ENCODE measurements at places on chromosomes 1 and 21.

- DNase-seq: no peak
These were observed 4.4 kb upstream of the CNN3 start for GRCh38 chr1:94931254-94931841.

- DNase-seq: no peak
These were observed 922.1 kb downstream of the AMY1C start for GRCh38 chr1:104671684-104672353.

DNA sequence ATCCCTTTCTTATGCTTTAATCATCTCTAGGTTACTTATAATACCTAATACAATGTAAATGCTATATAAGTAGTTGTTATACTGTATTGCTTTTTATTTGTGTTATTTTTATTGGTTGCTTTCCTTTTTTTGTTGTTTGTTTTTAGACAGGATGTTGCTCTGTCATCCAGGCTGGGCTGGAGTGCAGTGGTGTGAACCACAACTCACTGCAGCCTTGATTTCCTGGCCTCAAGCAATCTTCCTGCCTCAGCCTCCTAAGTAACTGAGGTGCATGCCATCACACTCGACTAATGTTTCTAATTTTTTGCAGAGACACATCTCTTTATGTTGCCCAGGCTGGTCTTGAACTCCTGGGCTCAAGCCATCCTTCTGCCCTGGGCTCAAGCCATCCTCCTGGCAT is 26.9 kb downstream of the KRTAP19-8 start:
- no peak for DNase-seq

DNA sequence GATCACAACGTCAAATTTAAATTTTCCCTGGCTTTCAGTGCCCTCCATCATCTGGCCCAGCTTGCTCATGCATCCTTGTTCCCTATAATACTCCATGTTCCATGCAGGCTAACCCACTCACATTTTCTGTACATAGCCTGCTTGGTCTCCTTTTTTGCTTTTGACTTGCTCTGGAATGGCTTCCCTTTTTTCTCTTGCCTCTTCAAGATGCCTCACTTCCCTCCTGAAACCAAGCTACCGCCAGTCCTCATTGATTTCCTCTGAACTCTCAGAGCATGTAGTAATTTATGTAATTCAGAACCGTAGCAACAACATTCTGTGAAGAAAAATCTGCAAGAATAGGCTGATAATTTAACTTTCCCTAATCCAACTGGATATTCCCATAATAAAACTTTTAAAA is 10.3 kb downstream of the CAP1 start:
- DNase-seq: no peak

DNA sequence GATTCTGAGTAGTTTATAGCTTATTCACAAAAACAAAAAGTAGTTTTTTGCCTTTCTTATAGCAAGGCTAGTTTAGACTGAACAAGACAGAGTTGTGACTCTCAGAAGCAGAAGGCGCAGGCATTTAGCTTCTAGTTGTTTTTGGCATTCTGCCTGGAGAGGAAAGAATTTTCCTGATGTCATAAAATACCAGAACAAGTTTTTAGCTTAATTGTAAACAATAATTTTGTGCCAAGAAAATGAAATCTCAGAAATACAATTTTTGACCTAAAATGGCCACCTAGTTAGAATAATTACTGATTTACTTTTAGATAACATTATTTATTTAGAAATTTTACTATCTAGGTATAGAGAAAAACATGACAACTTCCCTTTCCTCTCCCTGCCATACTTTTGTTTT is 1.0 kb downstream of the DNAJB4 start:
- DNase-seq: no peak

- DNase-seq: no peak
These were observed 17.2 kb downstream of the DAP3 start for GRCh38 chr1:155706139-155706538.

GRCh38 chr1:54643736-54644135 is 2.1 kb downstream of the MROH7 start:
- DNase-seq: no peak

DNA sequence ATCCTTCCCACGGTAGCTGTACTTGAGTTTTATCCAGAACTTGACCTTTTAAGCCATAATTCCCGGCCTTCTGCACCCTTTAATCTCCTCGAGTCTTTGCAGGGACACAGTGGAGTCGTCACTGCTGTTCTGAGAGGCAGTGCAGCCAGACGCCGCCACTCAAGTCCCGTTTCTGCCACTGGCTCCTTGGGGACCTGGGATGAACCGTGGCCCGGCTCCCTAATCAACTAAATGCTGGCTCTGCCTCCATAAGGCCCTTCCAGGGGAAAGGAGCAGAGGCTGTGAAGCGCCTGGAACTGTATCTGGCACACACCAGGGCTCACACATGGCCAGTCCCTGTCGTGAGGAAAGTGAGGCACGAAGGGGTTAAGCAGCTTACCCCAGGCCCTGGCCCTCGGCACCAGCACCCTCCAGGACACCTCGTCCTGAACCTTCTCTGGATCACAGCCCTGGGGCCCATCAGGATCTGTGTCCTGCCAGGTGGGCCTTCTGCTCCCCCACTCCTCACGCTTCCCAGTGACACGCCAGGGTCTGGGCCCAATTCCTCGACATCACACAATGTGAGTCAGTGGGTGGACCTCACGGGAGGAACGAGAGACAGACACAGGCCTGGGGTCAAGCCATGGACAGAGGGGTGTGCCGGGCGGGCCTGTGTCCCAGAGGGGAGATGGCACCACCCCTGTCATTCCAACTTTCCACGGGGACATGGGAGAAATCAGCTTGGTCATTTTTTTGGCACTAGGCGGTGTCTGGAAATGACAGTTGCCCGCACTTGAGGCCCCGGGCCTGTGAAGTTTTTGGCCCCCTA is 23.5 kb upstream of the C1orf174 start:
- DNase-seq: no peak

DNA sequence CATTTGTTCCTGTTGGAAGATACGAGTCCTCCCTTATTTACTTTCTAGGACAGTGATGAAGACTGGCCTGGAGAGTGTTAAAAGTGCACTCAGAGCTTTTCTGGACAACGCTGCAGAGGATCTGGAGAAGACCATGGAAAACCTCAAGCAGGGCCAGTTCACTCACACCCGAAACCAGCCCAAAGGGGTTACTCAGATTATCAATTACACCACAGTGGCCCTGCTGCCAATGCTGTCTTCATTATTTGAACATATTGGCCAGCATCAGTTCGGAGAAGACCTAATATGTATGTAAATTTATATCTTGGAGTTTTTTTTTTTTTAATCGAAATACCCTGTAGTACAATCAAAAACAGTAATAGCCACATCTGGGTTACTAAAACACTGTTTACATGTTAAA is 190.5 kb downstream of the ZP4 start:
- DNase-seq: no peak

GRCh38 chr1:107246775-107247345 is 106.0 kb downstream of the NTNG1 start:
- DNase-seq: no peak

- DNase-seq: no peak
These were observed 4.7 kb upstream of the SLAMF1 start for GRCh38 chr1:160651433-160652064.

- DNase-seq: no peak
These were observed 135.4 kb upstream of the SOD1 start for GRCh38 chr21:31524140-31524539.

- DNase-seq: peak; percentile 12
These were observed 71.7 kb upstream of the ANGPTL1 start for GRCh38 chr1:178942285-178943198.

DNA sequence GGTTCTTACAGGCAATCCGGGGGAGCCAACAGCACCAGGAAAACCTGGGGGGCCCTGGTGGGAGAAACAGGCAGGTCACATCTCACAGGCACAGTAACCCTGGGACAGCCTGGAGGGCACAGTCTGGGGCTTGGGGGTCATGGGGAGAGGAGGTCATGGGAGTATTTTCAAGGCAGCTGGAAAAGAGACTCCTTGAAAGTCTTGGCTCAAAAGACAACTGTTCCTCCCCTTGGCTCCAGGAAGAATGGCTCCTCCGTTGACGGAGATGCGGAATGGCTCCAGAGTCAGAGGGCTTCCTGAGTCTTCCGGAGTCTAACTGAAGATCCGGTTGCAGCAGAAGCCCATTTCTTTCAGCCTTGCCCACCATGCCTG is 25.9 kb upstream of the PEF1 start:
- DNase-seq: no peak

DNA sequence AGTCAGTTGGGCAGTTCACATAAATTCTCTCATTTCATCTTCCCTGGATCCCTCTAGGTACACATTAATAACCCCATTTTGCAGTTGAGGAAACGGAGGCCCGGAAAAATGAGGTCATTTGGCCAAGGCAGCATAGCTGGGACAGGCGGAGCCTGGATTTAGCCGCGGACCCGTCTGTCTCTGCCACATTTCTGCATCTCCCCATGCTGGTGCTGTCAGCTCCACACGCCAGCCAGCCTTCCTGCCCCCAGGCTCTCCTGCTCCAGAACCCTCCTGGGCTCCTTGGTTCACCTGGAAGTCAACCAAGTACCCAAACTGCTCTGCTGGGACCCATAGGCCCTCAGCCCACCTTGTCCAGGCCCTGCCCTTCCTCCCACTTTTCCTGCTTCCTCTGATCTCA is 7.6 kb downstream of the FOXO6 start:
- no peak for DNase-seq

Data from stimulated activated CD4-positive, alpha-beta T cell treated with anti-CD3 and anti-CD28 coated beads, Interleukin-1b, Interleukin-23, amount 100 ng/mL, for 48 hours (primary cell).